ENCODE measurements at places on chromosomes 13 and 19.
A peak's percentile ranks its signal among the peaks of the same experiment; 100 is the strongest.

DNA sequence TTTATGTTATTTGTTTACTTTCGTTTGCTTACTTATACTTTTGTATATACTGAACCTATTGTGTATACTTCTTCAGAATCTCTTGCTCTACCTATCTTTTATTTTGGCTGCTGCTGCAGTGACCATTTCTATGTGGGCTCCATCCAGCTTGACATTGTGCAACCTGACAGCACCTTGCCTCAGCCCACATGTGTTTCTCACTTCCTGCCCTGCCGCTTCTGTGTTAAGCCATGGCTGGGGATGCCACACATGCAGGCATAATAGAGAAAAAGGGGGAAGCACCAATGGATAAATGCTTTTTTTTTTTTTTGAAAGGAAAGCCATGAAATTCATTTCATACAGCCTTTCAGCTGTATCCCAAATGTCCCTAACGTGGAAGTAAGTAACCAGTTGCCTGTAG lies 147.6 kb downstream of the RBM26 start:
- DNase-seq, result no peak

GRCh38 chr19:734716-735115 lies 16.2 kb upstream of the MISP start:
- DNase-seq, result no peak

- no peak for DNase-seq
Observed at GRCh38 chr19:12695997-12696365, 450 bp downstream of the FBXW9 start.

- DNase-seq, result no peak
Observed at GRCh38 chr13:80249516-80250212, 91.3 kb downstream of the SPRY2 start.

DNA sequence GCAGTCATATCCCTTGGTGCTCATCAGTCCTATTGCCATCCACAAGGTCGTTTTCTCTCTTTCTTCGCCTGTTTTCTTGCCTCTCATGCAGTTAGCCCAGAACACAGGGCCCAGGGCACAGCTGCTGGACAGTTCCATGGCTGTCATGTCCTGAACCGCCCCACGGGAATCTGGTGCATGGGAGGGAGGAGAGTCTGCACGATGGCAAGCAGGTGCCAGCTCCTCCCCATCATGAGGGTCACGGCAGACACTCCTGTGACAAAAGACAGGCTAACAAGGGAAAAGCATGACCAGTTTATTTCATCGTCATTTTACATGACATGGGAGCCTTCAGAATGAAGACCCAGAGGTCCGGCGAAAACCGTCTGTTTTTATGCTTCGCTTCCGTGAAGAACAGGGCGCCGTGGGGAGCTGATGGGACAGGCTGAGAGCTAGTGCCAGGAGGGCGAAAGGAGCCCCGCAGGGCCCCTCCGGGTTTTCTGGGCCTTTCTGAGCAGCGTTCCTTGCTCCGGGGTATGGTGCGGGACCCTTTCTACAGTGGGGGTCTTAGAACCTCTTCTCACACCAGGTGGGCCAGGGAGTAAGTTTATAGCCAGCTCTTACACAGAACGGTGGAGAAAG lies 135.7 kb downstream of the STK24 start:
- DNase-seq, result no peak

DNA sequence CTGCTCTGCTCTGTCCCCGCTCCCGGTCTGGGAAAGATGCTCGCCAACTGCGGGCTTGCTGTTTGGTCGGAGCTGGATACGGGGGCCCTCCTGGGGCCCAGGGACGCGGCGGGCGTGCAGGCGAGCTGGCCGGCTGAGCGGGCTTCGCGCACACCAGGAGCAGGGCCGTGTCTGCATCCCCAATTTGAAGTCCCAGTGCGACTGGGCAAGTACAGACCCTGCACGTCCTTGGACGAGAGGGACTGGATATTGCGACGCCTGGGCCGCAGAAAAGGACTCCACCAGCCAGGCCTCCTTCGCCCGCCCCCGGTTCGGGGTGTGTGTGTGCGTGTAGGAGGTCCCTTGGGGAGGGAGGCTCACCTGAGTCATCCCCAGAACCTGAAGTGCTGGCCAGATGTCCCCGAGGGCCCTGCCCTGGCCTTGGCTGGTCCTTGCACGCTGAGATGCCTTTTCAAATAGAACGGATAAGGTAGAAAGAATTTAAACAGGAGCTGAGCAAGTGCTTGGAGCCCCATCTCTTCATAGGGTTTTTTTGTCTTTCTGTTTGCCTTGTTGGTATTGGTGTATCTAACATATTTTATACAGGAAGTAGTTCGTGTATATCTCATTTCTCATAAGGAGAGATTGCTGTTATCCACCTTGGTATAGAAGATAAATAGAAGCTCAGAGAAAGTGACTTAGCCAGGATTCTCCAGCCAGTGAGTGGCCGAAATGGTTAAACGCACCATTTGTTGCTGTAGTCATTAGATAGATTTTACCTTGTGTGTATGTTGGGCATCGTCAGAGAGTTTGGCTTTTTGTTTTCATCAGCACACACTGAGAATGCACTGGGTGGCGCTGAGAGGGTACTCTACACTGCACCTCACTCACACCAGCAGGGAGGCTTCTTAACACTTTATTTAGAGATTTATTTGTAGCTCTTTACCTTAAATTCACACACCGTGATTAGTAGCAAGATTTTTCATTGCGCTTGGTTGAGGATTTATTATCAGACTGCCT lies 1.1 kb downstream of the NAXD start:
- peak; percentile 64 for DNase-seq
